ENCODE measurements at places on chromosomes 1 and 21.

DNA sequence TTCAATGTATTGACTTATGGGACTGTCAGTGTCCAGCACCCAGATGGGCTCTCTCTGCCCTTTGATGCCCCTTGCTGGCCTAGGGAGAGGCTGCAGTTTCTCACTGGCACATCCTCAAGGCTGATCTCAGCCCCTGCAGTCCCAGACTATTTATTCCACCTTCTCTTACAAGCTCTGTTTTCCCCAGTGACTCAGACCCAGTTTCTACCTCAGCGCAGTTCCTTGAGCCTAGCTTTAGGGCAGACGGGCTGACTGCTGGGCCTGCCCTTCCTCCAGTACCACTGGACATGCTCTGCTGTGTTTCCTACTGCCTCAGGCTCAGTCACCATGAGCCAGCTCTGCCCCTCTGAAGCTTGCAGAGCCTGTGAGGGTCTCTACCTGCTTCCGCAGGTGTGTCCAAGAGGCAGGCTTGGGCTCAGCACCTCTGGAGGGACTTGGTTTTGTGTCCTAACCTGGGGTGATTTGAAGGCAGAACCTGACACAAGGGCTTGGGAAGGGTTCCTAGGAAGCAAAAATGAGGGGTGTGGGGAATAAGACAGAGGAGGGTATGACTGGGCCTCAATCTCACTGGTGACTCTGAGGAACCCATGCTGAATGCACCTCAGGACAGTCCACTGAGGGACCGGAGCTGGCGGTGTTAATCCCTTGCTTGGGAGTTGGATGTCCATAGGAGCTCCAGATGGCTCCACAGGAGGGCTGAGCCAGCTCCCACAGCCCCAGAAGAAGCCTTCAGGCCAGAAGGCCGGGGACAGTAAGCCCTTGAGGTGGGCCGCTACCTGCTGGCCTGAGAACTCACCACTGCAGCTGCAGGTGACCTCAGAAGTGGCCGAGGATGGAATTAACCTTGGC lies 689.9 kb downstream of the MATN1 start:
- no peak for DNase-seq

DNA sequence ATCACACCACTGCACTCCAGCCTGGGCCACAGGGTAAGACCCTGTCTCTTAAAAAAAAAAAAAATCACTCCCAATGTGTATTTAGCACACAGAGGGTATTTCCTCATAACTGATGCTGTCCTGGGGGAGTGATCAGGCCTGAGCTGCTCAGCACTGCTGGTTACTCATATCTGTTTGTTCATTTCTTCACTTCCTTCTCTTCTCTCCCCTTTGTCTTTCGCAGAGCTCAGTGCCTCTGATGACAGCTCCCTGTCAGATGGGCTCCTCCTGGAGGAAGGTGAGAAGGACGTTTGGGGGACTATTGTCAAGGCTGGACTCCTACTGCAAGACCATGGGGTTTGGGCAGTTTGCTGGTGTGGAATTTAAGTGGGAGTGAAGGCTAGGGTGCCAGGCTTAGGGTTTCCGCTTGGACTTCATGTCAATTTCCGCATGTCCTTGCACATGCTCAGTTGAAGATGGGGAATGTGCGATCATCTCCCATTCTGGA lies 13.0 kb downstream of the INAVA start:
- DNase-seq: no peak

GRCh38 chr1:72432645-72433267 lies 150.4 kb upstream of the NEGR1 start:
- peak; percentile 36 for DNase-seq

DNA sequence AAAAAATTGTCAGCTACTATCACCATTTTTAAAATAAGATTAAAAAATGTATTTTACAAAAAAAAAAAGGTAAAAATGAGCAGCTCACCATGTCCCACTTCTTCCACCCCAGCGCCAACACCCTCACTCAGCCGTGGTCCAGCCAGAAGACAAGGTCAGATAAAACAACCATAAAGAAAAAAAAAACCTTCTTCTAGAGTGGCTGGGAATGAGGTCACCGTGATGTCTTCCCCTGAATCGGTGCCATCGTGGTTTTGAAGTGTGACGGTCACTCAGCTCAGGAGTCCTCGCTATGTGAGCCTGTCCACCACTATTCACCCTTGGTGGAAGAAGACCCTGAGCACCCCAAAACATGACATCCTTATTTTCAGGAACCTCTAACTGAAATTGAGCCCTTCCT lies 38.1 kb downstream of the B3GALT5 start:
- no peak for DNase-seq

- no peak for DNase-seq
Measured at GRCh38 chr1:203592156-203592555, 34.5 kb upstream of the ATP2B4 start.

- peak; percentile 95 for DNase-seq
Measured at GRCh38 chr1:173429471-173430402, 47.4 kb upstream of the PRDX6 start.

DNA sequence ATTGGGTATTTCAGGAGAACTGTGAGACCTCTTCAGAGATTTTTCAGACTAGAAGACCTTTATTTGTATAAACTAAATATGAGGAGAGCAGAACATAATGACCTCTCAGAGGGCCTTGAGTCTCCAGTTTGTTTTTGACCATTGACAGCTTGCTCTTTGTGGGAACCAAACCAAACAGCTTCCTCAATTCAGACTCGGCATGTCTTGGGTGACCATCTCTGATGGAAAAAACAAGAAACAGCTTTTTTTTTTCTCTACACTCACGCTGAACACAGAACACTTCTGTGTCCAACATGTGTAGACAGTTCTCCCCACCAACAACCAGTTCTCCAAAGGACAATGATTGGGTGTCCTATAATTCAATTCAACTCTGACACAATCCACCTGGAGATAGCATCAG lies 11.5 kb downstream of the ATP1A4 start:
- no peak for DNase-seq

GRCh38 chr1:25796811-25797458 lies 3.1 kb upstream of the SELENON start:
- peak; percentile 97 for DNase-seq

DNA sequence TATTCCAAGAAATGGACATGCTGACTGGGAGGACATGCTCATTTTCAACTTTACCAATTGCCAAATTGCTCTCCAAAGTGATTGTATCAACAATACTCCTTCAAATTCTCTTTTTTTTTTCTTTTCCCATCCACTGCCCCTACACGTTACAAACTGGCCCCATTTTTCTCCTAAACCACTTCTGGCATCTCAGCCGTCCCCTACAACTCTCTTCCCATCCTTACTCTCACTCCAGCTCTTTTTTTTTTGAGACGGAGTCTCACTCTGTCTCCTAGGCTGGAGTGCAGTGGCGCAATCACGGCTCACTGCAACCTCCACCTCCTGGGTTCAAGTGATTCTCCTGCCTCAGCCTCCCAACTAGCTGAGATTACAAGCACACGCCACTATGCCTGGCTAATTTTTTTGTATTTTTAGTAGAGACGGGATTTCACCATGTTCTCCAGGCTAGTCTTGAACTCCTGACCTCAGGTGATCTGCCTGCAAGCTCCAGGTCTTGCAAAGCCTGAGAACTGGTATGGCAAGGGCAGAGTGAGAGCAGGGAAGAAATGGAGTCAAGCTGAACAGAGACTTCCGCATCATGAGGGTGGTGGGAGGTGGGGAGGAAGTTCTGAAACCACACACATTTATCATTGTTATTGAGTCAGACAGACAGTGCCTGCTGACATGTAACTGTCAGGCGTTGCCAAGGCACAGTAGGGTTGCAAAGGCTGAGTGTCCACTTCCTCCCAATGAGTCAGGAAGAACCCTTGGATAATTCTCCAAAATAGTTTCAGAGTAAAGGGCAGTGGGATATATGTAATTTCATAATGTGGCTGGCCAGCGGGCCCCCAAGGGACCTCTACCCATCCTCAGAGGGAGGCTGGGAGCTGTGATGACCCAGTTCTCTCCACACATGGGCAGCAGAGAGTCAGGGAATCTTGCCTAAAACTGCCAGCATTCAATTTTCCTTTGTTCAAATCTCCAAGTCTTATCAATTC lies 17.4 kb downstream of the CELA3A start:
- DNase-seq: no peak

GRCh38 chr1:115980998-115981993 lies 5.0 kb downstream of the SLC22A15 start:
- DNase-seq: peak; percentile 50

GRCh38 chr1:31617218-31617915 lies at the start of gene HCRTR1:
Gene HCRTR1, plus strand, starts transcription at chr1:31617689. Its CDS starts 1,504 bp downstream, at chr1:31619193.
- DNase-seq: no peak

DNA sequence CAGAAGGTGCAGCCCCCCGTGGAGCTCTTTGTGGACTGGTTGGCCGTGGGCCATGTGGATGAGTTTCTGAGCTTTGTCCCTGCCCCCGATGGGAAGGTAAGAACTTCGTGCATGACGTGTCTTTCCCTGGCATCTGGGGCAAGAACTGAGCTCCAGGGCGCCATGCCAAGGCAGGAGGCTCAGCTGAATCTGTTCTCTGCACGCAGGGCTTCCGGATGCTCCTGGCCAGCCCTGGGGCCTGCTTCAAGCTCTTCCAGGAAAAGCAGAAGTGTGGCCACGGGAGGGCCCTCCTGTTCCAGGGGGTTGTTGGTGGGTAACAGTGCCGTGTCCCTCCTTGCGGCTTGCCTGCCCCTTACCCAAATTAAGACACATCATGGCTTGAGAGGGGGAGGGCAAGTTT lies 27.7 kb downstream of the PADI3 start:
- DNase-seq: peak; percentile 51

GRCh38 chr1:201137579-201138310 lies 10.8 kb upstream of the ASCL5 start:
- DNase-seq: no peak

GRCh38 chr1:151377150-151377884 lies 4.8 kb upstream of the SELENBP1 start:
- no peak for DNase-seq

DNA sequence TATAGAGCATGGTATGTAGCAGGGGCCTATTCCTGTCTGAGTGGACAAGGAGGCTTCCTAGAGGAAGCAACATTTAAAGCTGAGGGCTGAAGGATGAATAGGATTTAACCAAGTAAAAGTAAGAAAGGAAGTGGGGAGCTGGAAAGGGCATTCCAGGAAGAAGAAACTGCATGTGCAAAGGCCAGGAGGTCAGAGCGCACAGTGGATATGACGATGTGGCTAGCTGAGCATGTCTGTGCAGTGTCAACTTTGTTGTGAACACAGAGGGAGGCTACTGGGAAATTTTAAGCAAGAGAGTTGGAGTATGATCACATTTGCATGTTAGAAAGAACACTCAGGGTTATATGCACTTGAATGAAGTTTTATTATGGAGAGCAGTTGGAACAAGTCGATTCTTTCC lies 28.6 kb upstream of the JUN start:
- DNase-seq: no peak

DNA sequence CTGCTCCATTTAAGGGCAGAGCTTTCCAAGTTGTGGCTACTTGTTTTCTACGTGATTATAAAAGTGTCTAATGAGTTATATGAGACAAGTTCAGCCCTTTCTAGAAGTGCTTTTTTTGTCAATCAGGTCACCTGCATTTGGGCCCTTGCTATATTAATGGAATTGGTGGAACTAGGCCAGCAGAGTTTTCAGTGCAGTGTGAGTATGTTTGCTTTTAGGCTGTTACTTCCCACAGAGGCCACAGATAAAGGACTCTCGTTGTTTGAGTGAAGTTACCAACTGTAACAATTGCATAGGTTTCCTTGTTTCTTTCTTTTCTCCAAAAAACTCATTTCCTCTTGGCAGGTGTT lies 10.9 kb downstream of the SMAP2 start:
- DNase-seq: no peak

GRCh38 chr1:51380936-51381335 lies 50.6 kb upstream of the TTC39A start:
- no peak for DNase-seq

DNA sequence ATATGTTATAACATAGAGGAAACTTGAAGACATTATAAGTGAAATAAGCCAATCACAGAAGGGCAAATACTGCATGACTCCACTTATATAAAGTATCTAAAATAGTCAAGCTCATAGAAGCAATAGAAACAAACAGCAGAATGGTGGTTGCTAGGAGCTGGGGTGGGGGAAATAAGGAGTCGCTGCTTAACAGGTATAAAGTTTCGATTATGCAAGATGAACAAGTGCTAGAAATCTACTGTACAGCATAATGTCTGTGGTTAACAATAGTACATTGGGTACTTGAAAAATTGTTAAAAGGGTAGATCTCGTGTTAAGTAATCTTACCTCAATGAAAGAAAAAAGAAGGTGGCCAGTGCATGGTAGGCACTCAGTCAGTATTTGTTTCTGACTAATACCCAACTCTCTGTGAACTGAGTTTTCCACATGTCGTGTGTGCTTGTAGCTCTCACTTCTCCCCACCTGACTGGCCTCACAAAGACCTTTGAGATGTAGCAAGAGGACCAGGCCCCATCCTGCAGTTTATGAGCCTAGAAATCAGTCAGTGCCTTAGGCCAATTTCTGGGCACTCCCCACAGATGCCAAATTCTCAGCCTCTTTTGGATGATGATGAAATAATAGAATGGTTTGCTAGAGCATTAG lies 14.7 kb upstream of the SPRR5 start:
- DNase-seq: no peak

GRCh38 chr1:221040691-221041285 lies 161.5 kb downstream of the HLX start:
- no peak for DNase-seq

DNA sequence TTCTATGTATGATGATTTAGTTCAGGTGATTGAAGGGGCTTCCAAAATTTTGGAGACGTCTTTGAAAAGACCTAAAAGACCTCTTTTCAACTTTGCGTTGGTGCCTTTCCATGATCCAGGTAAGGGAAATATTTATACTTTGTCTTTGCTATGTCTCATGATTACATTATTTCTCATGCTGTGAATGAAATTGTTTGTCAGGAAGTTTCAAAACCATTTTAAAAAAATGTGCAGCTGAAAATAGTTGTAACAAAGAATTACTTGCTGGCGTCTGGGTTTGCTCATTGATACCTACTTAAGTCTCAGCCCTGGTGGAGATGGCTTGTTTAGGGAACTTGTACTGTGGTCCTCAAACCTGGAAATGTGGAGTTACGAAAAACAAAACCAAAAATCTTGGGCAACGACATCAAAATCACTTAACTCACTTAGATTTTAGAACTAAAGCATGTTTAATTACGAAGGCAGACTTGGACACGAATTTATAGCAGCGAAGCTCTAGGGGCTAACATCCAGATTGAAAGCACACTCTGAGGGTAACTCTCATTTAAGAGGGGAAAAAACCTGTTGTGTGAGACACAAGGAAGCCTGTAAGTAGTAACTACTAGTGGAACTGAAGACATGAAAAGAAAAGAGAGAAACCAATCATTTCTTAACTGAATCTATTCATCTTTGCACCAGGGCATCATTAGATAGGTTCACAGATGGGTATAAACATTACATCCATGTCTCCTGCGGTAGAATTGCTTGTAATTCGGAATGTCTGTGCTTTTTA lies 924 bp downstream of the HMCN1 start:
- DNase-seq: no peak

All from NCI-H2171 treated with DMSO at 0.1 percent for 48 hours (cell line).